ENCODE measurements at places on chromosomes 11 and 22.

- no peak for DNase-seq
These were observed 545 bp upstream of the TIRAP start for GRCh38 chr11:126282361-126282735.

GRCh38 chr11:11177156-11177808 lies 175.8 kb downstream of the CSNK2A3 start:
- DNase-seq, result no peak

DNA sequence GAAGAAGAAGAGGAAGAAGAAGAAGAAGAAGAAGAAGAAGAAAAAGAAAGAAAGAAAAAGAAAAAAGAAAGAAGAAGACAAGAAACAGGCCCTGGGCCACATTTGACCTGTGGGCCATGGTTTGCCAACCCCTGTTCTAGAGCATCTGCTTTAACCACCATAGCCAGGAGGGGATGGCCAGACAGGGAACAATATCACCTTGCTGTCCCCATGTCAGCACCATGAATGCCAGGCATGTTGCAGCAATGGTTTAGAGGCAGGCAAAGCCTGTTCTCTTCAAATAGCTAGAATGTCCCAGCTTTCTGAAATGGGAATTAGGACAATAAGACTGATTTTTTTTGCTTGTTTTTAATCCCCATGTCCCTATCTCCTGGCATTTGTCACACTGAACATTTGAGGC lies 338.6 kb upstream of the PLET1 start:
- DNase-seq, result no peak

- no peak for DNase-seq
These were observed 50.5 kb downstream of the SCUBE1 start for GRCh38 chr22:43292630-43293018.

DNA sequence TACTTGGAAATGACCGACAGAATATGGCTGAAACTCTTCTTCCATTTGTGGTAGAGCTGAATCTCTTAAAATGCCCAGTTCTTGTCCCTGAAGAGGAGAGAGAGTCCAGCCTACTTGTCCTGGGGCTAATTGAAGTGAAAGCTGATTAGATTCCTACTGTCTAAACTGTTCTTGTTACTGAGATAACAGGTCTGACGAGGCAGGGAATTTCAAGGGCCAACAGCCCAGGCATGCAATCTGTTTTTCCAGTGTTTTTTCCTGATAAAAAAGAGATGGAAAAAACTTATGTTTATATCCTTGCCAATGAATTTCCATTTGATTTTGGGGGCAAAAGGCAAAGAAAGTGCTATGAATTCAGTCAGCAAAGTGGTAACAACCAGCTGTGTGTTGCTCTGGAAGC lies 195.5 kb downstream of the ETS1 start:
- DNase-seq, result no peak

All from stimulated activated CD4-positive, alpha-beta T cell treated with anti-CD3 and anti-CD28 coated beads, Interleukin-15, amount 100 ng/mL, for 1 hour (primary cell).